ENCODE measurements at places on chromosomes 11 and 22. TPM values are rescaled to one million over a fixed set of nuclear protein-coding genes. Genes with fewer than 3 reads are reported as not detected.

ARFIP2 gene
- 36.3 TPM for polyA plus RNA-seq

TSGA10IP gene
- not detected for polyA plus RNA-seq

SHANK2 gene
- not detected for polyA plus RNA-seq

B3GAT3 gene
- polyA plus RNA-seq = 36.1 TPM

DBX1 gene
- polyA plus RNA-seq = not detected

SGSM1 gene
- 0.44 TPM for polyA plus RNA-seq

FXYD6 gene
- polyA plus RNA-seq = not detected

GSC2 gene
- polyA plus RNA-seq = not detected

KCNJ5 gene
- not detected for polyA plus RNA-seq

MMP13 gene
- not detected for polyA plus RNA-seq

CDKN1C gene
- not detected for polyA plus RNA-seq

GLYAT gene
- polyA plus RNA-seq = not detected

KRTAP5-7 gene
- not detected for polyA plus RNA-seq

BAIAP2L2 gene
- polyA plus RNA-seq = not detected

OR10A2 gene
- polyA plus RNA-seq = not detected

UPK3A gene
- 1.5 TPM for polyA plus RNA-seq

TMEM86A gene
- polyA plus RNA-seq = 0.56 TPM

MAJIN gene
- 0.39 TPM for polyA plus RNA-seq

OR4S2 gene
- not detected for polyA plus RNA-seq
